Suppressor macrophage treated with lipopolysaccharide for 4 hours (primary cell): ENCODE measurements at places on chromosomes 4 and X.

DNA sequence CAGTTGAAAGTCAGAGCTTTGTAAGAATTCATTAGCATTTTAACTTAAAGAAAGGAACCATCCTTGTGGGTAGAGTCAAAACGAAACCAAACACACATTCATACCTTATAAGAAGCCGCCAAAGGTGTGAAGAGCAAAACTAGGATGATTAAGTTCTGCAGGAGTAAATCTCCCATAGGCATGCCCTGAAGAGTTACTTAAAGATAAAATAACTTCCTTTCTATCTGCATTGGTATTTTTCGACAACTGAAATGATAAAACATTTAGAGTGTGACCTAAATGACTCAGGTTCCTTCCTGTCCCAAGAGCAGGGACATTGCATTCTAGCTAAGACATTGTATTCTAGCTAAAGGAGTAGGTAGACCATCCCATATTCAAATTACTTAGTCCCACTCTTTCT, 75.3 kb downstream of the BCOR start:
- no peak for DNase-seq

- no peak for DNase-seq
Measured at GRCh38 chr4:102824398-102824797, 3.0 kb downstream of the UBE2D3 start.

GRCh38 chr4:82833696-82834313, 35.2 kb upstream of the SCD5 start:
- DNase-seq, result peak; percentile 24

GRCh38 chr4:120964596-120964995, 42.1 kb upstream of the PRDM5 start:
- no peak for DNase-seq

GRCh38 chr4:87601361-87601760, 7.0 kb upstream of the DSPP start:
- DNase-seq, result peak; percentile 42
